Activated CD4-positive, alpha-beta T cell treated with anti-CD3 and anti-CD28 coated beads, Interleukin-10, Interleukin-2, amounts not matched to agents 100 ng/mL and 50 ng/mL, durations not matched to agents 16 hours and 8 hours (primary cell): ENCODE measurements at places on chromosomes 6 and 20.

- no peak for DNase-seq
Observed at GRCh38 chr20:63822276-63822696, 8.8 kb downstream of the ZBTB46 start.

- no peak for DNase-seq
Observed at GRCh38 chr6:12791371-12791770, 74.8 kb downstream of the PHACTR1 start.

- DNase-seq: no peak
Observed at GRCh38 chr6:40299681-40300080, 287.5 kb downstream of the LRFN2 start.

DNA sequence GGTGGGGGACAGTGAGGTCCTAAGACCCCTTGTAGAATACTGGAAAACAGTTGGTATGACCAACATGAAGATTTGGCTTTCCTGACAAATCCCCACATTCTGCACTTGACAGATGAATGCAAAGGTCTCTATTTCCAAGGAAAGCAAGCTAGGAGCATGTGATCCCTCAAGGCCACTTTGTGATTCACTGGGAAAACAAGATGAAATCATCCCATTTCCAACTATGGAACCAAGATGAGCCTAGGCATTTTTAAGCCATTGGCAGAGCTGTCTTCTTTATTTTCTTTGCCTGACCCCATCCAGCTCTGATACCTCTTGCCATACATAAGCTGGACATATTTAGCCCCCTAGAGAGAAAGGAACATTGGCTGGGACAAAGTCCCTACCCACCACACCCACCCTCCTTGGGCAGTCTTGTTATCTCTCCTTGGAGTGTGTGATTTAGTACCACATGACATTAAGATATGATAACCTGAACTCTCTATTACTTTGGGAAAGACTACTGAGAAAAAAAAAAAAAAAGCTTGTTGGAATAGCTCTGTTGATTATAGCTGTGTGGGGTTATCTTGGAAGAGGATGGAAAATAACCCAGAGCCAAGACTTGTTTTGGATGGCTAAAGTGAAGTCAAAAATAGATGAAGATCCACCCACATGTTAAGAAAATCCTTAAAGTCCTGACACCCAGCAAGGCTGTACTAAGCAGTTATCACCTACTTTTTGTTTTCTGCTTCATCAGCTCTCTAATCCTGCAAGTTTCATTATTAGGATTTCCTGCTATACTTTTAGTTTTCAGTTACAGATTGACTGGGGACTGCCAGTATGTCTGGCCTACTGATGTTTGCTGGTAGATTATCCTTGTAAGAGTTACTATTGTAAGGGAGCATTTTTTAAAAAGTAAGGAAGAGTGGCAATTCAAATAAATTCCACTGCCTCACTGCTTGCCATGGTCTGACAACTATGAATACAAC is 90.1 kb upstream of the PREP start:
- peak; percentile 87 for DNase-seq

DNA sequence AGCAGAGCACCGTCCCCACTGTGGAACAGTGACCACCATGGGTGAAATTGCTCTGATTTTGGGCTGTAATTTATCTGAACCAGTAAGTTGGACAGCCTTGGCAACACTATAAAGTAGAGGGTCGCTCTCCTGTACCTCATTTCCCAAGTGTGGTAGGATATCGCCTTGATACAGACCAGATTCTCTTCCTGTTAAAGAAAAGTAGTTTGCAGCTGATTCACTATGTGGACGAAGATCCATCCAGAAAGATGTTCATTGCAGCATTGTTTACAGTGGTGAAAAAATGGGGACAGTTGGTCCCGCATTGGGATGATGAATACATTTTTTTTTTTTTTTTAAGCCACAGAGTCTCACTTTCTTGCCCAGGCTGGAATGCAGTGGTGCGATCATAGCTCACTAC is 74.3 kb downstream of the SLX4IP start:
- DNase-seq: no peak

DNA sequence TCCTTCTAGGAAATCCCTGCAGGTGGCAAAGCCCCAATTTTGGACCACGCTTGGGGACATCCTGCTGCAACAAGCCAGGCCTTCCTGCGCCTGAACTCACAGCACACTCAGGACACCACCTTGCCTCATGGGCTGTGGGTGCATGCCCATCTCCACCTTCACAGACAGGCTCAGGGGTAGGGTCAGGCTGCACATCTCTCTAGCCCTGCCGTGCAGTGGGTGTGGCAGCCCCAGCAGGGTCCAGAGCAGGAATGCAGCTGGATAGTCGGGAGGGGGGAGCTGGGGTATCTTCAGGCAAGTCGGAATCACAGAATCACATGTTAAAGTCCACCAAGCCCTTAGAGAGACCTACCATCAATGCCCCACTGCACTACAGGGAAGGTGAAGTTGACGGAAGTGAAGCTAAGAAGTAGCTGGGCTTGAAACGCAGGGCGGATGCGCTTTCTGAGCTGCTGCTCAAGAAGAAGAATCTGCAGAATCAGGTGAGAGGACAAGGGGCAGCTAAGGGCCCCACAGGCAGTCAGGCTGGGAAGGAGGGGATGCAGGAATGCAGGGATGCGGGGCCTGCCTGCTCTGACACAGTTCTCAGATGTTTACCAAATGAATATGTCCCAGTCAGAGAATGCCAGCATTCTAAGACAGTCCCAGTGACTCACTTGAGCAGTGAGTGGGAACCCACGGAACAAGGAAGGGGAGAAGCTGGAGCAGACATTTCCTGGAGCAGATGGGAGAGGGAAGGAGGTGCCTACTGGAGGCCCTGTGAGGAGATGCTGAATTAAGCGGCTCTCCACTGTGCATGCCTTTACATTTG is 11.3 kb downstream of the SERPINB6 start:
- DNase-seq: no peak

GRCh38 chr6:24932832-24933231 is 2.9 kb downstream of the RIPOR2 start:
- DNase-seq: peak; percentile 74

GRCh38 chr20:63966944-63967322 is 2.8 kb downstream of the ZNF512B start:
- no peak for DNase-seq

DNA sequence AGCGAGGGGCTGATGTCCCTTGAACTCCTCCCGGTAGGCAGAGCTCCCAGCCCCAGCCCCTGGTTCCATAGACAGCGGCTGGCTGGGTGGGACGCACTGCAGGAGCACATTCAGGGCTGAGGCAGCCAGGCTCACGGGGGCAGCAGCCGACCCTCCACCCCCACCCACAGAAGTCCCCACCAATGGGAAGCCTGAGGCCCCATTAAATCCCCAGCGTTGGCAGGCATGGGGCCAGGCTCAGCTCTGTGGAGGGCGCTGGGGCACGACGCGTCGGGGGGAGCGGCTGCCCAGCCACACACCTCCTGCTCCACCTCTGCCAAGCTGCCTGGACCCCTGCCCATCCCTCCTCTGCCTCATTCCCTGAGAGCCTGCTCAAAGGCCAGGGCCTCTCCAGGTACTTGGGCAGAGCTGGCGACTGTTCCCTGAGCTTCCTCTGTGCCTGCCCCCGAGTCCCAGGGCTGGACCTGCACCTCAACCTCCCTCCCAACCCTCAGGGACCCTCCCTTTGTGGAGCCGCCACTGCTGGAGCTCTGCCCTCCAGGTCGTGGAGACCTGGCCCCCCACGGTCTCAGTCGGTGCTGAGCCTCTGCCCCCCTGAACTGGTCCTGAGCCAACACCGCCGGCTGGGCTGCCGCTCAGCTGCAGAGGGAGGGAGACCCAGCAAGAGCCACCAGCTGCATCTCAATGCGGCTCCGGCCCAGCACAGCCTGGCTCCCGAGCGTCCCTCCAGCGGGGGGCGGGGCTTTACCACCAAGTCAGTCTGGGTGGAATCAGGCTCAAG is 9.1 kb downstream of the CHRNA4 start:
- DNase-seq: no peak

GRCh38 chr20:13009682-13010406 is 1.1 kb downstream of the SPTLC3 start:
- no peak for DNase-seq

- no peak for DNase-seq
Observed at GRCh38 chr6:105926318-105926717, 159.8 kb upstream of the PRDM1 start.

GRCh38 chr20:48149902-48150301 is 364.6 kb upstream of the SULF2 start:
- no peak for DNase-seq

GRCh38 chr20:13412806-13413445 is 191.9 kb downstream of the ISM1 start:
- DNase-seq: no peak

- DNase-seq: no peak
Observed at GRCh38 chr6:27053738-27054137, 193.8 kb upstream of the PRSS16 start.

DNA sequence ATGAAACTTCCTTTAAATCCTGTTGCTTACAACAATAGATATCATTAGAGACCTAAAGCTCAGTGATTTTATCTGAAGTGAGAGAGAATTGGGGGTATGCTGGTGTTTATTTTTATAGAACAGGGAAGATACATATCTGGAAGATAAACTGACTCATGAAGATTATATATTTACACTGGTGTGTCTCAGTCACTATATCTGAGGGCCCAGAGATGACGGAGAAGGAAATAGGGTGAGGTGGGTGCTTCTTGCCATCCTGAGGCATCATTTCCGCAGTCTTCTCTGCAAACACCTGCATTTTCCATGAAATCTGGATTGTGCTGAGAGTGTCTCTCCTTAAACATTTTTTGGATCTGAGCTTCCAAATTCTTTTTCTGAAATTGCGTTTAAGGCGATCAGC is 5.9 kb upstream of the PLCB1 start:
- no peak for DNase-seq

DNA sequence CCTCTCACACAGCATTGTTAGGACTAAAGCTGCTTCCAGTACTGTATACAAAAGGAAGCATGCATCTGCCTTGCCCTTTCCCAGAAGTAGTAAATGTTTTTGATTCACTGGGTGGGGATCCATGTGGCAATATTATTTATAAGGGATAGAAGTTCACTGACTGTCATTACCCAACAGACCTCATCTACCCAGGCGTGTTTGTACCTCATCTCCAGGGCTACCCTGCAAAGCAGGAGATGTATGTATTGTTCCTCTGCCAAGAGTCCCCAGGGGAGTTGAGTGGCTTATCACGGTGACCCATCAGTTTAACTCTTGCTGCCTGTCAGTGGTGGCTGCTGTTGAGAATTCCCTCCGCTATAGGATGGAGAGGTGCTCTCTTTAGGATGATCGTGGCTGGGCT is 42.5 kb downstream of the SLC24A3 start:
- no peak for DNase-seq

- no peak for DNase-seq
Observed at GRCh38 chr6:25066593-25066992, 130.8 kb upstream of the RIPOR2 start.

- DNase-seq: peak; percentile 53
Observed at GRCh38 chr6:36851149-36851614, 11.9 kb upstream of the CPNE5 start.

DNA sequence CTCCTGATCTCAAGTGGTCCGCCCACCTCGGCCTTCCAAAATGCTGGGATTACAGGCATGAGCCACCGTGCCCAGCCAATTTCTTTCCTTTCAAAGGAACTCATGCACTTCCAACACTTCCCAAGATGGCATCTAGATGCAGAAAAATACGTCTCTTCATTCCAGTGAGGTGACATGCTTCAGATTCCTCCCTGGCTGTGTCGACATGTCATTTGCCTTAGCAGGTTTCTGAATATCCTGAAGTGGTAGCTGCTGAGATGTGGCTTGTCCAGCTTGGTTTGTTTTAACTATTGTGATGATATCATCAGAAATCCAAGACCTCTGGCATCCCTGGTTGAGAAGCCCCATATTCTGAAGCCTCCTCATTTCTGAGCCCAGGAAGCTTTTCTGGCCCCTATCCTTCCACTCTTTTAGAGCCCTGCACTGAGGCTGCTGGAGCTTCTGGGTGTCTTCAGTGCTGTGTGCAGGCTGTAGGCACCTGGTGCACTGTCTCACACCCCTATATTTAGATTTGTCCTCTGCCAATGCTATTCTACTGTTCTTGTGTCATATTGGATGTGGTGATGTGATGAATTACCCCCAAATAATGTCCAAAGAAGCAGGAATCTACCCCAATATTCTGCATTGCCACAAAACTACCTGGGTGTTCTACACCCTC is 73.3 kb upstream of the E2F3 start:
- no peak for DNase-seq

DNA sequence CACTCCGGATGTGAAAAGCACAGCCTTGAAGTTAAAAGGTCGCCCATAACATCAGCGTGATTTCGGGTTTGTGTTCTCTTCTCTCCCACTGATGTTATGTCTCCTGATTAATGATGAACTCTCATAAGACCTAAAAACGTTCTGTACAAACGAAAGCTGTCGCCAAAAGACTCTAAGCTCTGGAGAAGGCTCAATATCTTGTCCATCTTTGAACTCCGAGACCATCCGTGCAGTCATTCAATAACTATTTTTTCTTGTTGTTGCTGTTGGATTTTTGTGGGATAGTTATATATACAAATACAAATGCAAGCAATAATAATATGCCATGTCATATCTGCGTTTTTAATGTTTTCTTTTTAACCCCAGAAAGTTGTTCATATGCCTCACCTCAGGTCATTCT is 291.8 kb upstream of the MARCKS start:
- no peak for DNase-seq

GRCh38 chr20:18272451-18272850 is 15.9 kb upstream of the ZNF133 start:
- no peak for DNase-seq

GRCh38 chr6:112030206-112030960 is 23.5 kb upstream of the CCN6 start:
- DNase-seq: no peak

GRCh38 chr20:9397928-9398327 is 116.5 kb upstream of the LAMP5 start:
- no peak for DNase-seq

GRCh38 chr20:64203037-64203777 is 39.0 kb downstream of the MYT1 start:
- no peak for DNase-seq

DNA sequence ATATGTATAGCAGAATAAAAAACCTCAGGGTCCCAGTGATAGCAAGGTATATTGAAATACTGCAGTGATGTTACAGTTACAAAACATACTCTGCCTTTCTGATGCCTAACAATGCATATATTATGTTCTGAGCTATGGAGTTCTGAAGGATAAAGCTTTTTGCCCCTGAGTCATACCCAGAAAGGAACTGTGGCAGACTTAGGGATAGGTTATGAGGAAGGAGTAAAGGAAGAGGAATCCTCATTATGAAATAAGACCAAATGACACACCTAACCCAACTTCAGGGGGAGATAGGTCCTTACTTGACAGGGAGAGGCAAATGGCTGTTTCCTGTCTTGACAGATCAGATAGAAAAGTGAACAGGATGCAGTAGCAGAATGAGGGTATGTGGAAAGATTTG is 940.6 kb upstream of the FLRT3 start:
- no peak for DNase-seq

GRCh38 chr20:43220612-43221011 is 30.9 kb upstream of the PTPRT start:
- DNase-seq: no peak

DNA sequence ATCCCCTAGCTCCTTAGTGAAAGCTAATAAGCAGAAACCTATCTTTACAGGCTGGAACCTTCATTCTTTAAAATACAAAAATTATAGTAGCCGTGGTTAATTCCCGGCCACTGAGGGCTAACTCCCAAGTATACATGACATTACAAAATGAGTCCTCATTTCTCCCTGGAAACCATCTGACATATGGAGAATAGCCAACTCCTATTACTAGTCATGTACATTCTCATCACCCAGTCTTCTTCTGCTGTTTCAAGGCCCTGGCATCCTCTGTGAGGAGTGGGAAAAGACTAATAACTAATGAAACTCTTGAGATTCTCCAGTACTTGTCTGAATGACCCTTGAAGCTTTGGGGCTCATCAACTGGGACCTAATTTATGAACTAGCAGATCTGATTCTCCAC is 30.2 kb downstream of the CSNK2A1 start:
- no peak for DNase-seq

GRCh38 chr6:111626441-111626840 is 20.8 kb upstream of the TRAF3IP2 start:
- DNase-seq: no peak
